ENCODE measurements at places on chromosomes 11 and 22.

GRCh38 chr22:44099696-44100095 is 75.6 kb downstream of the PARVB start:
- DNase-seq = no peak

DNA sequence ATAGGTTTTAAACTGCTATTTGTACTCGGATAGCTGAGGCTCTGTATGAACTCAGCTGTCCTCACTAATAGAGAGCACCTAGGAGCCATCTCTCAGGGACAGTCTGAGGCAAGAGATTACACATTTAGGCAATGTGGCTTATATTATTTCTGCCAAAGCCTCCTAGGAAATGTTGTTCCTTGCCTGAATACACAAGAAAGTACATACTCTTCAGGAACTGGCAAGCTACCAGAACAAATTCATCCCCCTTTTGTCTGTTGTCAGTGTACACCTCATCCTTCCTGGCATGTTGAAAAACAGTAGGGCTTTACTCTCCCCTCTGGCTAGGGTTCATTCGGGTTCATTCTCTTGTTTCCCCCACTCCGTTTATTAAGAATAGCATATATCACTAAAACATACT is 615.9 kb upstream of the FAT3 start:
- no peak for DNase-seq

GRCh38 chr22:50535113-50535512 is 5.3 kb upstream of the TYMP start:
- DNase-seq = no peak

DNA sequence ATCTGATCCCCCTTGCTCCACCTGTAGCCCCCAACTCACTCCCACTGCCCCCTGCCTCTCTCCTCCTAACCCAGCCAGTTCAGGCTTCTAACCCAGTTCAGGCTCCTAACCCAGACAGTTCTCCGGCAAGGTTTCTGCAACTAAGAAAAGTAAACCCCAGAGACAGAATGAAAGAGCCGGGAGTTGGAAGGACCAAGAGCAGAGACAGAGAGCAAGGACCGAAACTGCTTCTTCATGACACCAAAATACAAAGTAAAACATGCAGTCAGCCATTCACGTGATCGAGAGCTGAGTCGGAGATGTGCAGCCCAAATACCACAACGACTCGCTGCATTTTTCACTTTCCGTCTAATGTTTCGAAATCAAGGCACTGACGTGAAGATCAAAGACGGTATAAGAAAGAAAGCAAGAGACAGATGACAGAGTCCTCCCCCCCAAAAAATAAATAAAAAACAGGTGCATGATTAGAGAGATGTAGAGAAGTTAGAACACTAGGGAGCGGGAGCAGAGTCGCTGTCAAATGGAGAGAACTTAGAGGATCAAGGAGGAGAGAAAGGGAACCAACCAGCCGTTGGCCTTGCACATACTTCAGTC is 884 bp downstream of the IL10RA start:
- no peak for DNase-seq

GRCh38 chr11:99489581-99489980 is 468.8 kb downstream of the CNTN5 start:
- DNase-seq = no peak
